ENCODE measurements at places on chromosomes 6 and 20.

- no peak for DNase-seq
Measured at GRCh38 chr6:49327005-49327404, 136.0 kb downstream of the MMUT start.

DNA sequence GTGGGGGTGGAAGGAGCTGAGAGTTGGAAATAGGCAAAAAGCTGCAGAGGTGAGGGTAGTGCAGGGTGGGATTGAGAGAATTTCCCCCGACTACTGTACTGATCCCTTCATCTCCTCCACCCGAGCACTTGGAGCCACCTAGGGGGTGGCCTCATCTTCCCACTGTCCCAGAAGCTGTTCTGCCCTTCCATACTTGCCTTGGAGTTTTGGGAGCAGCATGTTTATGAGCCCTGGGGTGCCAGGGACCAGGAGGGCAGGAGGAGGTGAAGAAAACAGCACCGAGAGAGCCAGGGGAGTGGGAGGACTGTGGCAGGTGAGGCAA, 34.0 kb upstream of the HLA-A start:
- no peak for DNase-seq

DNA sequence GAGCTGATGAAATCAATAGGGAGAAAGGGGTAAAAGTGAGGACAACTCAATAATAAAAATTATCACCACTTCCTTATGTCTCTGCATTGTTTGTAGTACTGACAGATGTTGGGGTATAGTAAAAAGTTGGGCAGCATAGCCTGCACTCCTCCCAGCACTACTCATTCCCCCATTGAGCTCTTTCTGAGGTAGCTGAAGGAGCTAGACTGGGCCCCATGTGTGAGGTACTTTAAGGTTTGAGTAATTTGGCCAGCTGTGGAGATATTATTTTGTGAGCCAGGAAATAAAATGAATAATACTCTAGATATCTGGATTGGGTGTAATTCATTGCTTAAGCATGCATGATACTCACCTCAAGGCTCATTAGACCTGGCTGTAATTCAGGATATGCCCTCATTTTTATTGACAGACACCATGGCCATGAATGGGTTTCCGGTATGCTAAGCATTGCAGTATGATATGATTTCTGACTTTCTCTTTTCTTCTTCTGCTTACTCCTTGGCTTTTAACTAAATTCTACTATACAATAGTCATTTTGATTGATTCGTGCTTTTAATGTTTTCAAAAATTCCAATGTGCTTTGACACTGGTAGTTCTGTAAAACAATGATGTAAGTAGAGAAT, 283.9 kb upstream of the RIMS1 start:
- DNase-seq = no peak

- no peak for DNase-seq
Measured at GRCh38 chr20:8443464-8444072, 311.5 kb downstream of the PLCB1 start.

DNA sequence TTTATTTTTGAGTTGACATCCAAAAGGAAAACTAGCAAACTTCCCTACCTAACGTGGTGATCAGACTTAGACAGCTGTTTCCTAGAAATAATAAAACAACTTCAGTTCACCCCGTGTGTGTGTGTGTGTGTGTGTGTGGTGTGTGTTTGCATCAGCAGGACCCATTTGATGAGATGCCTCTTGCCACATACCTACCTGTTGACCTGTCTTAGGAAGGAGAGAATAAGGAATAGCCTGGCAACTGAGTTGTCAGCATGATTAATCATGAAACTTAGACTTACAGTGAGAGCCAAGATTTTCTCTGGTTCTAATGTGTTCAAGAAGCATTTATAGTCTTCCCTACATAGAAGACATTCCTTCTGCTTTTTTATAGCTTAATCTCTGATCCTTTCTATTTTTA, 16.1 kb upstream of the PBOV1 start:
- no peak for DNase-seq

DNA sequence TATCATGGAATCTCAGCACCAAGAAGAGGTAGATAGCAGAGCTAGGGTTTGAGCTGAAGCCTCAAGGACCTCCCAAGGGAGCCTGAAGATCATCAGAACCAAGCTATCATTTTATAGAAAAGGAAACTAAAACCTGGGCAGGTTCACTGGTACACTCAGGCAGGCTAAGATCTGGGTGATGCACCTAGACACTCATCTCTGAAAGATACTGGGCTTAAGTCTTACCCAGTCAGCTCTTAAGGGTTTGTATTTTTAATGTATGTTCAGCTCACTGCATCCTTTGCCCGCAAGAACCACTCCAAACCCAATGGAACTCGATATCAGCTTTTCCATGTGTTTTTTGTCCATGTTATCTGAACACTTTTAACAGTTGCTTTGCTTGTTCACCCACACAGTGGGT, 78.0 kb upstream of the SLC22A16 start:
- no peak for DNase-seq

DNA sequence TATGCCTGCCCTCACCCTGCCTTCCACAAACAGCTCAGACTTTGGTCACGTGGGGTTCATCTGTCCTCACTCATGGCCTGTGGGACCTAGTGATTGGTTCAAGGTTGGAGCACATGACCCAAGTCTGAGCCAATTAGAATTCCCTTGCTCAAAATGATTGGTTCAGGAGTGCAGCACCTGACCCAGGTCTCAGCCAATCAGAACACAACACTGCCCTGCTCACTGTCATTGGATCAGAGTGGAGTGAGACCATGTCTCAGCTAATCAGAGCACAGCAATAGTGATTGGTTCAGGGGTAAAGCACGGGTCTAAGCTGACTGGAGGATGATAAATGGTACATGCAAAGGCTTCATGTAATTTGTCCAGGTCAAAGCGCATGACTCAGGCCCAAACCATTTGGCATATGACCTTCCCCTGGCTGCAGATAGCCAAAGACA, 102.2 kb downstream of the PREX1 start:
- DNase-seq = no peak

DNA sequence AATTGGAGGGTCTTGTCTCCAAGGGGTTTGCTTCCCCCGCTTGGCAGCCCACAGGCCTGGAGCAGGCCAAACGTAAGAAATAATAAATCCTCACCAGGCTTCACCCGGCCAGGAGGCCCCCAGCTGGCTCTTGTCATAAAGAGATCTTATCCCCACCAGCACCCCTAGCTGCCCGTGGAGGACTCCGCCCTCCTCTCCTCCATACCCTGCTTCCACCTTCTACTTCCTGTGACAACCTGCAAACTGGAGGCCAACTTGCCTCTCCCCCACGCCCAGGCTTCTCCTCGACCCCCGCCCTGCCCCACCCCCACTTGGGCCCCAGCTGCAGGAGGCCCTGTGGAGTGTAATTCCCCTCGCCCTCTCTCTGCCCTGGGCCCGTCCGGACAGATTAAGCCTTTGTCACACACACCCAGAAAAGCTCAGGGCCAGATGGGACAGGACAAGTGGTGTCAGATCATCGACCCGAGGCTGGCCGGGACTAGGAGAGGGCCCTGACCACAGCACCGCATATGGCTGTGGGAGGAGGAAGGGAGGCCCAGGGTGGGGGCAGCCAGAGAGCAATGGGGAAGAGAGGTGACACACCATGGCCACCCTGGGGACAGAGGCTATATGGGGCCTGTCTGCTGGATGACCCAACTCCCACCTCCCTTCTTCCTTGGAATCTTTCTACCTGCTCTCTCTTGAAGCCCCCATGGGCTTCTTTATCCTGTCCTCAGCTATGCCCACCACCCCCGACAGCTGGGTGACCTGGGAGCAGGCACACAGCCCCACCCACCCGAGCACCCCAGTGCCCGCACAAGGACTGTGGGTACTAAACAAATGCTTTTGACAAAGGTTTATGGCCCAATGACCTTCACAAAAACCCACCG, 3.9 kb downstream of the NOL4L start:
- DNase-seq = no peak
